ENCODE measurements at places on chromosomes 11 and 22. TPM values are rescaled to one million over a fixed set of nuclear protein-coding genes. Genes with fewer than 3 reads are reported as not detected.
A peak's percentile ranks its signal among the peaks of the same experiment; 100 is the strongest.

The BTBD18 gene
- not detected for total RNA-seq

The SCARF2 gene
- 1.5 TPM for total RNA-seq

- DNase-seq, result no peak
Observed at GRCh38 chr11:10387206-10388083, 67.6 kb upstream of the AMPD3 start.

- no peak for DNase-seq
Observed at GRCh38 chr11:27296497-27296896, 66.5 kb downstream of the CCDC34 start.

The TNRC6B gene
- total RNA-seq, result 89.6 TPM

The C11orf52 gene
- total RNA-seq, result not detected

DNA sequence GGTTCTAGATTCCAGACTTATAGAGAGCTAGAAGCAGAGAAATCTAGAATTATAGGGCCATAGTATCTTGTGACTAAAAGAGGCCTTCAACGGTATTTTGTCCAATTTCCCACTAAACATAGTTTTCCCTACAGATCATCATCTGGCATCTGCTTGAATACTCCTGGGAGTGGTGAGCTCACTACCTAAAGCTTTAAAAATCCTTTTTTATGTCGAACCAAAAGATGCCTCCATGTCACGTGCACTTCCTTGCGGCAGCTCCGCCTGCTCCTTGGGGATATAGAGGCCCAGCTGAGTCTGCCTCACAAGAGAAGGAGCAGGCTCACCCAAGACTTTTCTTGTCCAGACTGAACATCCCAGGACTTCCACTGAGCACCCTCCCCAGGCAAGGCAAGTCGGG lies 4.3 kb upstream of the MB start:
- DNase-seq, result no peak

DNA sequence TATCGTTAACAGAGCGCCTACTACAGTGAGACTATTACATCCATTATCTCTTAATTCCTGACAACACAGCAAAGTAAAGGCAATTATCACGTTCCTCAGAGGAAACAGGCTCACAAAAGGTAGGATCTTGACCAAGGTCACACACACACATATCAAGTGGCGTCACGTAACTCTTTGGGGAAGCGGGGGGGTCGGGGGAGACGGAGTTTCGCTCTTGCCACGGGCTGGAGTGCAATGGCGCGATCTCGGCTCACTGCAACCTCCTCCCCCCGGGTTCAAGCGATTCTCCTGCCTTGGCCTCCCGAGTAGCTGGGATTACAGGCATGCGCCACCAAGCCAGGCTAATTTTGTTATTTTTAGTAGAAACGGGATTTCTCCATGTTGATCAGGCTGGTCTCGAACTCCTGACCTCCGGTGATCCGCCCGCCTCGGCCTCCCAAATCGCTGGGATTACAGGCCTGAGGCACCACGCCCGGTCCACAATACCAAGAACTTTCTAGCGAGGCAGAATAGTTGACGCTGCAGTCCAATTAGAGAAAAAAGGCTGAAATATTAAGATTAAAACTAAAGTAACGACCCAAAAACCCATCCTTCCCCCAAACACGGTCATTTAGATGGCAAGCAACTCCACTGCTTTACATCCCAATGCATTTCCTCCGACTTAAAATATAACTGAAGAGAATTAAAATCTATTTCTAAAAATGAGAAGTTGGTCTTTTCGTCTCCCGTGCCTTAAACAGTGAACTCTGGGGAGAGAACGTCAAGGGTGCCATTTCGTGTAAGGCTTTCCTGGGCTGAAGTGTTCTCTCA lies 1.2 kb downstream of the DDX17 start:
- DNase-seq, result peak; percentile 65

- DNase-seq, result no peak
Observed at GRCh38 chr22:39024519-39025308, 3.8 kb downstream of the APOBEC3D start.

The MUC6 gene
- total RNA-seq, result not detected

DNA sequence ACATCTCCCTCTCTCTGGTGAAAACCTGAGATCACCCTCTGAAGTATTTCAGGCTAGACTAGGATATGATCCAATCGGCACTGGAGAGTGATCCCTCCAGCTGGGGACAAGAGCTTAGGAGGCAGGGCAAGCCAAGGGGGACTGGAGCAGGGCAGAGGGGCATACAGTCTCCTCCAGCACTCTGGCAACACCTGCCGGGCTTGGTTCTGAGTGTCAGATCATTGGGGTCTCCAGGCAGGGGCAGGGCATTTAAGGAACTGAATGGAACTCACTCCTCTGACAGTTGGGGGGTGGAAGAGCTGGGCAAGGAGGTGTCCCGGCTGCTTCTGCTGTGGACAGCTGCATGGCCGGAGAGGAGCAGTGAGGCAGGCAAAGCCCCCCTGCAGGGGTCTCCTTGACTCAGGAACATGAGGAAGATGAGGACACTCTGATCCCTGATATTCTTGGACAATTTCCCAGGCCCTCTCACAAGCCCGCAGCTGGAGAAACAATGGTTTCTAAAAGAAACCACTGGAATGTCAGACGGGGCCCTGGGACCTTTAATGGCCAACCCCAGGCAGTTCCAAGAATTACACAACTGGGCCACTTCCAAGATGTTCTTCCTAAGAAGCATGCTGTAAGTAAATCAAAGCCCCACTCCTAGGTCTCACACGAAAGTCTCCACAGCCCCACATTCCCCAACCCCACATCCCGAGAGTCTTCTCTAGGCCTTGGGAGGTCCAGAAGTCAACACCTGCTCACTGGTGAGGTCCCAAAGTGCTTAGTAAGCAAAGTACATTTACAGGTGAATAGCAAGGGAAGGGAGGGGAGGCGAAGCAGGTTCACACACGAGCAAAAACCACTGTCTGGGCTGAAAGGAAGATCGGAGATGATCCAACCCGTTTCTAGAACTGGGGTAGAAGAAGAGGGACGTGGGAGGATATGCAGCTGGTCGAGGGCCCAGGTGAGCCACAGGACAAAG lies 1.2 kb upstream of the CCDC86 start:
- DNase-seq, result no peak

DNA sequence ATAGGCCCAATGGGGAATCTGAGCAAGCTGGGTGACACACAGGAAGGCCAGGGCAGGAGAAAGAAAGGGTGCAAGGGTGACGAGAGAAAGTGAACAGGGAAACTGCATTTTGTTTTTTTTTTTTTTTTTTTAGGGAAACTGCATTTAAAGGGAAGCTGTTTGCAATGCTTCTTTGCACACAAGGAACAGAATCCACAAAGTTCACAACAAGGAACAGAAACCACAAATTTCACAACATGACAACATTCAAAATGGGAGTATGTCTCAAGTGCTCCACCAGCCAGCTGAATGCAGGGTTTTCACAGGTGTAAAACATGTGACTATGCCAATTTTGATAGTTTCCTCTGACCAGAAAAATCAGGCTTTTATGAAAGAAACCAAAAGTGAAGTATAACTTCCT lies 6.8 kb upstream of the PLAAT3 start:
- DNase-seq, result no peak

- peak; percentile 72 for DNase-seq
Observed at GRCh38 chr22:29308791-29309262, 2.4 kb downstream of the GAS2L1 start.

The ME3 gene
- 0.79 TPM for total RNA-seq

GRCh38 chr22:40791241-40791640 lies 27.9 kb downstream of the SLC25A17 start:
- DNase-seq, result no peak

The MIOX gene
- total RNA-seq, result not detected

GRCh38 chr11:117423046-117423575 lies 95.5 kb downstream of the CEP164 start:
- DNase-seq, result no peak

The SAAL1 gene
- total RNA-seq, result 27.0 TPM

DNA sequence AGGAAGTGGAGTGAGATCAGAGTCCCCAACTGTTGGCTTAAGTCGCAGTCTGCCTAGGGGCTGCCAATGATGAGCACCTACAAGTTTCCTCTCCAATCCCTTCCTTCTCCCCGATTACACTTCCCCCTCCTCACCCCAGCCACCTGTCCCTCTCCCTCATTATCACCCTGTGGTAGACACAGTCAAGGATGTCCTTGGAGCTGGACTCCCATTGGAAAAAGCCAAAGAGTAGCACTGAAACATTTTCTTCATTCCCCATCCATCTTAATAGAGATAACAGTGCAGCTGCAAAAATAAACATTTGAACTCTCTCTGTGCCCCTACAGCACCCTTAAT lies 146.2 kb downstream of the DBX1 start:
- no peak for DNase-seq

The MMP11 gene
- total RNA-seq, result 2.4 TPM

The UPK2 gene
- 0.44 TPM for total RNA-seq

The VPREB1 gene
- not detected for total RNA-seq

- no peak for DNase-seq
Observed at GRCh38 chr11:44351006-44351660, 41.2 kb upstream of the ALX4 start.

- DNase-seq, result no peak
Observed at GRCh38 chr11:12862696-12863469, 146.2 kb upstream of the RASSF10 start.

DNA sequence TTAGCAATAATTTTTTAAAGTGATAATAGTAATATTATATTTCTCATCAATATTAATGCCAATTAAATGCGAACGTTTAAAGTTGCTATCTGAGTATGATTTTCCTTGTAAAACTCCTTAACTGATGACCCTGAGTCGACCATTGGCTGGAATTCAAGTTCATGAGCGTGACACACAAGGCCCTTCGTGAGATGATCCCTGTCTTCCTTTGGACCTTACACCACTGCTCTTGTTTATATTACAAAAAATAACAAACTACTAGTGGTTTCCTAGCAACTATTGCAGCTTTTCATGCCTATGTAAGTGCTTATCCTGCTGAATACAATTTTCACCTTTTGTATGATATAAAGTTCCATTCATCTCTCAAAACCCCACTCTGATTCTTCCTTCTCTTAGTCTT lies 752.9 kb downstream of the CNTN5 start:
- DNase-seq, result no peak

The KMT2A gene
- total RNA-seq, result 126 TPM

The RFPL3 gene
- total RNA-seq, result not detected

The OR52N5 gene
- total RNA-seq, result not detected

The VSIG10L2 gene
- total RNA-seq, result not detected

The UBQLN3 gene
- total RNA-seq, result not detected

The TMEM45B gene
- 1.5 TPM for total RNA-seq

DNA sequence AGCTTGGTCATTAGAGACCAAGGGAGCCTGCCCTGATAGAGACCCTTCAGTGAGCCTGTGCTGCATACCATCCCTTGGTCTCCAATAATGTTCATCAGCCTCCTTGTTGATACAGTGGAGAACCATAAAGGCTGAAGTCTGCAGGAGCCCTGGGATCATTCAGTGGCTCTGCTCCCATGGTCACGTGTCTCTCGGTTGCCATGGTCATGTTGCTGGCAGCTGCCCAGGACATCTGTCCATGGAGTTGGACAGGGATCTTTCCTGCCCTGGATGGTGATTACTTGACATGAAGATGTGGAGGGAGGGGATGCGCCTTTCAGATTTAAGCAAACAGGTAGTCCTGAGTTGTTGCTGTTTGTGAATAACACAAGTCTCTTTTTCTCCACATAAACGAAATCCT lies 38.2 kb downstream of the CYB5R2 start:
- no peak for DNase-seq

GRCh38 chr11:68036141-68036716 lies 2.6 kb upstream of the TCIRG1 start:
- no peak for DNase-seq

GRCh38 chr11:64152841-64153691 lies 12.8 kb downstream of the MACROD1 start:
- DNase-seq, result peak; percentile 90

The CLTCL1 gene
- 0.62 TPM for total RNA-seq

GRCh38 chr11:22558664-22559063 lies 67.0 kb downstream of the FANCF start:
- DNase-seq, result no peak

- no peak for DNase-seq
Observed at GRCh38 chr22:40426594-40427333, 56.4 kb downstream of the SGSM3 start.

- no peak for DNase-seq
Observed at GRCh38 chr11:14587258-14587657, 56.3 kb upstream of the PDE3B start.

- no peak for DNase-seq
Observed at GRCh38 chr11:70036971-70037882, 40.9 kb upstream of the ANO1 start.

- no peak for DNase-seq
Observed at GRCh38 chr11:17556999-17557398, 9.9 kb downstream of the OTOG start.

The OMP gene
- not detected for total RNA-seq

- DNase-seq, result no peak
Observed at GRCh38 chr11:72720047-72720446, 32.2 kb downstream of the ARAP1 start.

DNA sequence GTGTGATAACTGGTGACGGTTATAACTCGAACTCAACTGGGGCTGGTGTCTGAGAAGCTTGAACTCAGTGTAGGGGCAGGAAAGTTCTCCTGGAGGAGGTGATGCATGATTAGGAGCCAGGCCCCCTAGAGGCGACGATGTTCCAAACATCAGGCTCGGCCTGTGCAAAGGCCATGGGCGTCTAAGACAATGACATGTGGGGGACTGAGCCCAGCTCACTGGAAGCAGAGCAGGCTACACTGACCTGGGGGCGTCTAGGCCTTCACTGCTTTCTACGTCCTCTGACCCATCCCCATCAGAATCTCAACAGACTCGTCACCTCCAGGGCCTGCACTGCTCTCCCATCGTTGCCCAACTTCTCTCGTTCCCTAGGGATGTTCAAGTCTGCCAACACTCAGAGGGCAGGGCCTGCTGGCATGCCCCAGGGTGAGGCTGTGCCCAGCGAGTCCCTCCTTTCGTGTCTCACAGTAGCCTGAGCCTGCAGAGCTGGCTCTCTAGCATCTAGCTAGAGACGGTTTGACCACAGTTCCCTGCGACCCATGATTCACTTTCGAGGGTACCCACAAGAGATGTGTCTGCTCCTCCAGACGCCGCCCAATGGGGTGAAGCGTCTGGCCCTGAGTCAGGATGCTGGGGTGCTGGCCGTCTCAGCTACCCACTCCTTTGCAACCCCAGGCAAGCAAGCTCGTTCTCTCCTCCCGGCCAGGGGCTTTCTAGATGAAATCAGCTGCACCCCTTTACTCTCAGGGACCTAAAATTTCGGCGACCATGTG lies 1.1 kb upstream of the ATG16L2 start:
- peak; percentile 71 for DNase-seq

- DNase-seq, result no peak
Observed at GRCh38 chr11:130519128-130519932, 70.9 kb downstream of the ADAMTS15 start.

The DEUP1 gene
- not detected for total RNA-seq

The OTUB1 gene
- 87.0 TPM for total RNA-seq

The IGLL1 gene
- not detected for total RNA-seq

The SLC25A45 gene
- total RNA-seq, result 25.5 TPM

- no peak for DNase-seq
Observed at GRCh38 chr22:24144056-24144777, 37.1 kb upstream of the SUSD2 start.

DNA sequence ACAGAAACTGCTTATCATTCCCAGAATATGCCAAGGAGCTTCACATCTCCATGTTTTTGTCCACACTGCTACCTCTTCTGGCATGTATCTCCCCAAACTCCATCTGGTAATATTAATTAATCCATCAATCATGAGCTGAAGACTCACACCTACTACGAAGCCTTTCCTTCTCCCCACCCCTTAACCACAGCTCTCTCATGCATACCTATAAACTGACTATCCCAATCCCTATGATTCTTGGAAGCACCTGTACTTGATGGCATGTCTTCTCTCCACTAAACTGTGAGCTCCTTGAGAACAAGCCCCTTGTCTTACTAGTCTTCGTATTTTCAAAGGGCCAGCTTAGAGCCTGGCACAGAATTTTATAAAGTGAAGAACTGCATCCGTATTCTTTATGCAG lies 47.3 kb downstream of the RELT start:
- DNase-seq, result no peak

GRCh38 chr11:19792510-19792909 lies 79.9 kb downstream of the NAV2 start:
- DNase-seq, result no peak
